ENCODE measurements at places on chromosomes 2 and 18.

GRCh38 chr2:157761520-157761919 is 114.6 kb downstream of the ACVR1 start:
- no peak for DNase-seq

- DNase-seq: no peak
Measured at GRCh38 chr2:175698061-175698460, 304.0 kb downstream of the LNPK start.

- no peak for DNase-seq
Measured at GRCh38 chr2:239106314-239106908, 258.5 kb downstream of the TWIST2 start.

GRCh38 chr2:29351916-29352591 is 236.8 kb downstream of the CLIP4 start:
- no peak for DNase-seq

All from esophagus muscularis mucosa (tissue), 4 donors.